Pulmonary artery endothelial cell (primary cell): ENCODE measurements at places on chromosomes 4 and X. TPM values are rescaled to one million over a fixed set of nuclear protein-coding genes. Genes with fewer than 3 reads are reported as not detected.

DNA sequence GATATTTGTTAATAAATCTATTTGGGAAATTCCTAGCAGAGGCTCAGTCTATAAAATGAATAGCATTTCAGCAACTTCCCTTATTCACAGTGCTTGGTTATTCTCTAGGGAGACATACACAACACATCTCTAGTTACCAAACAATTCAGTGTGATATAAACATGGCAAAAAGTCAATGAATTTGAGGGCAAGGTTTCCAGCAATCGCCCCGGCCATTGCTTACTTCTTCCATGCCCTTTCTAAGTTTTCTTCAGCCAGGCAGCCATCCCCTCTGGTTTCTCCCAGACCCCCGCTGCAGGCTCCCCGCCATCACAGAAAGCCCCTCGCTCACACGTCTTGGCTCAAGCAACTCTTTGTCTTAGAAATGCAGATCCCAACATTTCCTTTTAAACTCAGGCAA is 4.4 kb downstream of the TLR7 start:
- no peak for DNase-seq

DNA sequence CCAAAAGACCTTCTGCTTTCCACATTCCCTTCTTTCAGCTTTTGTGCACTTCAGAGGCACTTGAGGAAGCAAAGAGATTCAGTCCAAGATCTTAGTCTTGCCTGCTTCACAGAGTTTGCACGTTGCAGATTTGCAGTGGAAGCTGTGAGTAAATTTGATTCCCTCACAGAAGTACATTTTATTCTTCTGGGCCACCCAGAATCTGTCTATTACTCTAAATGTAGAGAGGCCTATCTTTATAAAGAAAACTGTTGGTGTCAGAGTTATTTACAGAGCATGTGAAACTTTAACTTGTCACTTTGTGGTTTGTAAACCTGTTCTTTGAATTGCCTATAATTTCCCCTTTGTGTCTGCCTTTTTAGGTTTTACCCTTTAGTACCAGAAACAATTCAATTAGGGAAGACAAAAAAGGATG is 15.5 kb downstream of the SPRY1 start:
- DNase-seq = no peak

DNA sequence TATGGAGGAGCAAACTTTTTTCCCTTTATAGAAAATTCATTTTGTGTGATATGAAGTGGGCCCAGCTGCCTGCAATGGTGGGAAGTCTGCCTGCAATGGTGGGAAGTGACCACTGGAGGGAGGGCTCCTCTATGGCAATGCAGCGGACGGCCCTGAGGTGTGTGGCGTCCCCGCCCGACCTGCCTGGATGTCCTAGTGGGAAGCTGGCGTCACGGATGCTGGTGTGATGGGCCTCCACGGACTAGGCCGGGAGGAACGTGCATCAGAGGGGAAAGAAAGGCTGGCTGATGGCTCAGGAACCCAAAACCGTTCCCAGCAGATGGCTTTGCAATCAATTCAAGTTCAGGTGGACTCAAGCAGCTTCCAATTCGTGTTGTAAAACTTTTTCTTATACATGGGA is 177.9 kb downstream of the AFAP1 start:
- no peak for DNase-seq

GRCh38 chr4:66373268-66373667 is 703.0 kb upstream of the EPHA5 start:
- DNase-seq = no peak

Gene CTAG1B
- total RNA-seq = not detected in 2 replicates

Gene HERC6
- 5.9 and 7.2 TPM in 2 replicates for total RNA-seq

DNA sequence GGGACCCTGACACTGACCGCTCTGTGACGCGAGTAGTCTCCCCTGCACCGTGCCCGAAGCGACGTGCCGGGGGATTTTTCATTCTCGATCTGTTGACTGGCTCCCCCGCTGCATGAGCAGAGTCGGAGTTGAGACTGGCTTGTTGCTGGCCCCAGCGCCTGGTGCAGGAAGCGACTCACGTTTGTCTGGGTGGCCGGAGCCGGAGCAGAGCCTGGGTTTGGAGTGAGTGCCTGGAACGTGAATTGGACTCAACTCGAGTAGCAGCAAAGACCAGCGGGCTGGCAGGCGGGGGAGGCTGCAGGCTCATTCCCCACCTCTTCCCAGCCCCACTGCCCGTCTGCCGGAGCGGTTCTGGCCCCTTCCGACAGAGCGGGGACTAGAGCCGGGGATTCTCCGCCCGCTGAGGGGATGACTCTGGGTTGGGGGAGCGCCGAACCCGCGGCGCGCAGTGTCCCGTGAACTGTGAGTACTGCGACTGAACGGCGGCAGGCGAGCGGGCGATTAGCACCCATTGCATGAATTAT is 554 bp downstream of the PCDH7 start:
- DNase-seq = no peak

DNA sequence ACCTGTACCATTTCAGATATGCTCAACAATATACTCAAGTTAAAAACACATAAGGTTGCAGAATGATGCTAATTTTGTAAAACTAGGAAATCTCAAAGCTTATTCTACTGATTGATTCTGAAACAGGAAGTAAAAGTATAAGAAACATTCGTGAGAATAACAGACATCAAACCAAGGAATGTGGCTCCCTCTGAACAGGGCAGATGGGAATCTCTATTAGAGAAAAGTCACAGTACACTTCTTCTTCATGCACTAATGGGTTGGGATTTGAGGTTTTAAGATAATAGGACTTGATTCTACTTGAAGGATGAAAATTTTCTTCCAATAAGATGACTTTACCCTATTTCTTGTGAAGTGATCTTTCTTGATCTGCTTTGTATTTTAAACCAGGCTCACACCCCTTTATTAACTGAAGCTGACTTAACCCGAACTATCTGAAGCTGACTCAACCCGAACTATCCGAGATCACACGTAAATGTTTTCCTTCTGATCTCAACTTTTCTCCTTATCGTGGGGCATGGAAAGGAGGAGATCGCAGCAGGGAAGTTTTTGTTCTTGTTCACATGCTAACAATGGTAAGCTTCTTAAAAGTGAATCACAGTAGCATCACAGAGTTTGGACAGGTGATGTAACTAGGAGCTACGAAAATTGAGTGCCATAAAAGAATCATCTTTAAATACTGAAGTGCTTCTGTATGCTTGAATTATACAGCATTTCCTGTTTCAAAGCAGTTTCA is 363.1 kb upstream of the ZFP42 start:
- DNase-seq = no peak

Gene LYAR
- 25.3 and 37.4 TPM in 2 replicates for total RNA-seq

DNA sequence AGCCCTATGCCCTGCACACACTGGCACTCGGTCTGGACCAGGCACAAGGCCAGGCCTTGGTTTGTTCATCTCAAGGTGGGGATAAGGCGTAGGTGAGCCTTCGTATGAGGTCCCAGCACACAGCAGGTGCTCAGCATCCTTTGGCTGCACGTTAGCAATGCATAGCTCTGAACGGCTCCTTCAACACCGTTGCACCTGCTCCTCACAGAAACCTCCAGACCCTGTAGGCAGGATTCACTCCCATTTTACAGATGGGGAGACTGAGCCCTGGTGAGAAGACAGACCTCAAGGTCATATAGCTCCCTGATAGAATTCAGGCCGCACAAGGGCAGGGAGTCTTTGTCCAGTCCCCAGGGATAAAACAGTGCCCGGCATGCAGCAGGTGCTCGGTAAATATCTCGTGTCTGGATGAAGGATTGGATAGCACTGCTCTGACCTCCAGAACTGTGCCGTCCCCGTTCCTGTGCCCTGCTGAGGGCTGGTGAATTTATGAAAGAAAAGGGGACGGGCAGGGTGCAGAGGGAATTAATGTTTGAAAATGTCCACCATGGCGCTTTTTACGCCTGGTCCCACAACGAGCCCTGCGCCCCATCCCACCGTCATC is 2.4 kb downstream of the PPP2R2C start:
- no peak for DNase-seq

DNA sequence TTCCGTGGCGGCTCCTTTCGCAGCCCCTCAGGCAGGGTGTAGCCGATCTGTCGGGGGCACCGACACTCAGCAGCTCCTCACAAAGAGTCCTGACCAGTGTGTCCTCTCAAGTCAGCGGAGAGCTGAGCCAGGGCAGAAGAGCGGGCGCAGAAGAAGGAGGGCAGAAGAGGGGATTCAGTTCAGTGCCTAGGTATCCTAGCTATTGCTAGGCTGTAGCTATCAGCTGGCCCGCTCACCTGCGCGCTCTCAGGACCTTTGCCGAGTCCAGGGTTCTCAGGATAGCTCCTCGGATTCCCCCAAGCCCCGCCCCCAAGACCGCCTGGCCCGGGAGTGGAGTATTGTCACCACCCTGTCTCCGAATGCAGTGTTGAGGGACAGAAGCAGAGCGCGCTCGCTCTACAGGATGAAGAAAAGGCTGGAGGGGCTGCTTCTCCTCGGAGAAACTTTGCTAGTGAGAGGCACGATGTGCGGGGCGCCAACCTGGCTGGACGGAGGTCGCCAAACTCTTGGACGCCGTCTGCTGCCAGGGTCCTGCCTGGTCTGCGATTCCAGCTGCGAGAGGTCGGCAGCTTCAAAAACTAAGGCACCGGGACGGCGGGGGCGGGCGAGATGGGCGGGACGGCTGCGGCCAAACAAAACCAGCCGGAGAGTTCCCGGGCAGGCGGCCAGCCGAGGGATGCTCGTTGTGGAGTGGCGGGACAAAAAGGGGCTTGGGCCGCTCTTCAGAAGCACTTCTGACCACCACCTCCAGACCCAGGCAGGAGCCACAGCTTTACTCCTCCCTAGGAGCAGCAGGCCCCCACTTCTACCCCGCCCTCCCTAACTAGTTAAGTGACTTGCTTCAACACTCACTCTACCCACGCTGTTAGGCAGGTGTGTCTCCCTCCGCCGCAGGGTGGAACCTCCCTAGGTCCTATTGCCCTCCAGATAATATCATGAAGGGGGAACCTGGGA is at the start of gene XKRX:
XKRX (minus strand) TSS at position 258 of the 954 bp plus-strand sequence. CDS start 613 bp downstream, outside the sequence.
- DNase-seq = no peak

DNA sequence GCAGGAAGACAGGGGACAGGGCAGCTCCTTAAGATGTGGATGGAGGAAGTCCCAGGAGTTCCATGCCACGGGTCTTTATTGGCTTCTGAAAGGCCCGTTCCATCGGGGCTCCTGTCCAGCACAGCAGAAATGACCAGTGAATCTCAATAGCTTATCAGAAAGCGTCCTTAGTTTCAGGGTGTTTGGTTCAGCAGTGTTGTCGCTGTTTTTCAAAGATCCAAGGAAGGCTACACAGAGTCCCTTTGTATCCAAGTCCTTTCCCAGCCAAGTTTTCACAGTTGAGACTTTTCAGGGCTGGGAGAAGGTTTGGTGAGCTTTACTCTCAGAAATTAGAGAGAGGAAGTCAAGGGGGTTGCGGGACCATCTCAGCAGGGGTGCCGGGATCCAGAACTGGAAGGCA is 5.0 kb upstream of the ZCCHC4 start:
- DNase-seq = no peak

DNA sequence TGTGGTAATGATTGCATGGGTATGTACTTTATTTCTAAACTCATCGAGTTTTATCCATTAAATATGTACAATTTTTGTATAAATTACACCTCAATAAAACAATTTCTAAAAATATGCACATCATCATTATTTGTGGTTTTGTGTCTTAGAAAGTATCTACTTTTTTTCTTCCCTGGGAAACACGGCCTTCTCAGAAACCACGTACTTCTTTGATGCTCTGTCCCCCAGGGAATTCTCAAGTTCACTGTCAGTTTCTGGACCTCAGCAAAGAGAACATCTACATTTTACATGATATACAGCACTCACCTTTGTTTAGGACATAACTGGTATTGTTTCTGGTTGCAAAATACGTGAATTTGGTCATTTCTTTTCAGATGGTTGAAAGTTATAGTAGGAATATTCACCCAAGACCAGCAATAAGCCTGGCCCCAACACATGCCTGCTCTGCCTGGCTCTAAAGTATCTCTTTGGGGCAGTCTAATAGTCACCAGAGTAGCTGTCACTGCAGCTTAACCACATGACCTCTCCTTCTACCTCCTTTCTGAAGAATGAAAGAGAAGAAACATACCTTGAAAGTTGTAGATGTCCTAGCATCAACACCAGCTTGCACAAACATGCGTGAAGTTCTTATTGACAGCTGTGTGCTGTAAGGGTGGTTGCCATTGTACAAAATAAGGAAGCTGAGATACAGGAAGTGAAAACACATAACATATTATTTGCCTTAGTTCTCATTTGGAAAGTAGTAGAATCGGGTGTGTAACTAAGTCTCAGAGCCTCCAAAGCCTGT is 48.4 kb upstream of the SPANXN4 start:
- no peak for DNase-seq

GRCh38 chrX:134484039-134484438 is 24.1 kb downstream of the HPRT1 start:
- no peak for DNase-seq

DNA sequence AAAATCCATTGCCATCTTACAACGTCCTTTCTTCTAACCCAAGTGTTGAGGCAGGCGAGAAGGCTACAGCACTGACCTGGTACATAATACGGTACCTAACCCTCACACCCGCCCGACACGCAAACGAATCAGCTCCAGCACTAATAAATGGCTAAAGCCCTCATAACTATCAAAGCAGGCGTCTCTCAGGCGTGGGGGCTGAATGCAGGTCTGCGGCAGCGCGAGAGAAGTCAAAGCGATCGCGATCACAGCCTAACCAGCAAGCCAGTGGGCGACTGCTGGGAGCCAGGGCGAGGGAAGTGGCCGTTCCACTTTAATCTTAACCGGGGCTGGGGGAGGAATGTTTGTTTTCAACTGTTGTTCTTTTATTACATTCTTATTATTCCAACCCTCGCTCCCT is 1.5 kb downstream of the CDX4 start:
- DNase-seq = no peak

Gene RBMX2
- 25.5 and 30.2 TPM in 2 replicates for total RNA-seq

GRCh38 chr4:112664611-112665010 is 27.7 kb downstream of the LARP7 start:
- DNase-seq = no peak

Gene RPS3A
- 1,655 and 2,296 TPM in 2 replicates for total RNA-seq

GRCh38 chr4:123568936-123569335 is 172.3 kb downstream of the SPRY1 start:
- DNase-seq = no peak

Gene SEPTIN11
- total RNA-seq = 163 and 206 TPM in 2 replicates

GRCh38 chr4:99352602-99353537 is at the start of gene ADH1C:
ADH1C (minus strand) TSS chr4:99352746; CDS start chr4:99352675, 71 bp downstream.
- no peak for DNase-seq

- DNase-seq = no peak
These were observed 103.6 kb downstream of the PHOX2B start for GRCh38 chr4:41644915-41645295.

GRCh38 chr4:15809058-15809457 is 30.9 kb downstream of the CD38 start:
- DNase-seq = no peak
